ENCODE measurements at places on chromosomes 2 and 18.
A peak's percentile ranks its signal among the peaks of the same experiment; 100 is the strongest.

- DNase-seq = no peak
These were observed 21.1 kb downstream of the HDAC4 start for GRCh38 chr2:239379641-239380170.

DNA sequence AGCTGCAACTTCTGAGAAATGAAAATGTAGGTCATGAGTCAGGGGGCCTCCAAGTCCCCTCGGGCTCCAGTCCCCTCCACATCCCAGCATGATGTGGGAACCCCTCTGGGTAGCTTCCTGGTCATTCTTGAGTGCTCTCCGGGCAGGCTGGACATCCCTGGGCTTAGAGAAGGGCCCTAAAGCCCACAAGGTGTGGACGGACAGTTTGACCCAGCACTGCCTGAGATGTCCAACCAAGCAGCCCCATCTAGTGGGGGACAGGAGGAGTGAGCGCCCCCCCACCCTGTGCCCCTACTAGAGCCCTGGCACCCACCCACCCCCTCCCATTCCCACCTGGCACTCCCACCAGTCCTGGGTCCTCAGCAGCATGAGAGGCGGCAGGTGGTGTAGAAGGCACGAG lies 46.0 kb downstream of the CYP27C1 start:
- no peak for DNase-seq

GRCh38 chr2:120052597-120052996 lies 39.7 kb downstream of the EPB41L5 start:
- no peak for DNase-seq

DNA sequence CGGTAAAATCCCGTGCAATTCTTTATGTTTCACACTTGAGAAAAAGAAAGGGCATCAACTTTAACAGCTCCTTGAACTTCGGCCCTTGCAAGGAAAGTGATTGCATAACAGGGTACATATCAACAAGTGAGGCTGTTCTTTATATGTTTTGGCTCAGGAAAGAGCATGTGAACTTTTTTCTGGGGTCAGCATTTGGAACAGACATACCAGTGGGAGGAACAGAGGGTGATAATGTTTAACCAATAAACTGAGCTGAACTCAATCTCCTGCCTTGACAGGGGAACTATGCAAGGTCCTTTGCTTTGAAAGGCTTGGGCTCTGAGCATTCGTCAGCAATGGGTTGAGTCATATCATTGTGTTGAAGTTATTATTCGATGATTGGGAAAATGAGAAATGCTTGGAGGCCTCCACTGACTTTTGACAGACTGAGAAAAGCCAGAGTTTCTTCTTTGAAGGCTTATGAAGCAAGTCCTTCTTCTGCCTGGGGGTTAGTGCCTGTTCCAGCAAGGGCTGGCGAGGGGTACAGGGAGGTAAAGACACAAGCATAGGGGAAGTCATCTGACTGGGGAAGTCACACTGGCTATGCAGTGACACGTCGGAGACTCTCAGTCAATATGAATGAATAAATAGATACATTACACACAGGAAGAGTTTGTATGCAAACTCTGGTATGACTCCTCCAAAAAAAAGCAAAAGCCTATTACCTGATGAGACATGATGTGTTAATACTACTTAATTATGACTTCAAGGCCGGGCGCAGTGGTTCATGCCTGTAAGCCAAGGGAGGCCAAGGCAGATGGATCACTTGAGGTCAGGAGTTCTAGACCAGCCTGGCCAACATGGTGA lies 57.2 kb downstream of the CYB5A start:
- DNase-seq = no peak

GRCh38 chr18:64419156-64419555 lies 270.3 kb upstream of the LINC00305 start:
- no peak for DNase-seq

DNA sequence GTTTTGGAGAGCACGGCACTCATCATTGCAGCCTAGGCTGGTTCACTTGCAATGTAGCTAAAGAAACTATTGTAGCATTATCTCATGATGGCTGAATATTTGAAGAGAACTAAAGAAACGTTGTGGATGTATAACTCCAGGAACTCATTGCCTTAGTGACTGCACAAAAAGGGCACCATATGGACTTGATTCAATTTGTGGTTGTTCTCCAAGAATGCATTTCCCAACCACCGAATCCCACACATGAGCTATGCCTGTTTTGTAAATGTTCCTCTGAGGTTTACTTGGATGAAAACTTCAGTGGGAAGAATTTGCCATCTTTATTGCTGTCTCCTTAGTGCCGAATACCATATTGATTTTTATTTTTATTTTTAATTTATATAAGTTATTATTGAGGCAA lies 43.5 kb downstream of the DOK6 start:
- no peak for DNase-seq

- DNase-seq = no peak
These were observed 13.3 kb downstream of the ST3GAL5 start for GRCh38 chr2:85875350-85876050.

GRCh38 chr2:213171147-213171546 lies 19.7 kb upstream of the IKZF2 start:
- no peak for DNase-seq

GRCh38 chr18:48007955-48008701 lies 77.7 kb upstream of the SMAD2 start:
- peak; percentile 40 for DNase-seq

DNA sequence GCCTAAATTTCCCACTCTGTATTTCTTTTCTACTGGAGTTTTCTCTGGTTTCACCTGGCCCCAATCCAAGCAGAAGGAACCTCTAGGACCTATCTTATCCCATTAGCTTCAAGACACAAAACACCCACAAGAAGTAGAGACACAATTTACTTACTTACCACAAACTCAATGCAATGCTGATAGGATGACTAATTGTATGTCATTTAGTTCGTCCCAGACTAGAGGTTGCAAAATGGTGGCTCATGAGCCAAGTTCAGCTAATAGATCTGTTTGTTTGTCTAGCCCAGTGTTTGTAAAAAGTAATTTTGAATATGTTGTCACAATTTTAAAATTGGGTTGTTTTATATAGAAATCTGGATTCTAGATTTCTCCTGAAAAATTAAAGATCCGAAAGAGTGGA lies 34.7 kb upstream of the ZSWIM2 start:
- no peak for DNase-seq

GRCh38 chr18:79814373-79814772 lies 16.6 kb downstream of the KCNG2 start:
- no peak for DNase-seq

GRCh38 chr2:219280651-219281050 lies 1.5 kb downstream of the DNAJB2 start:
- DNase-seq = no peak

GRCh38 chr2:224997802-224998201 lies 44.5 kb downstream of the DOCK10 start:
- no peak for DNase-seq

GRCh38 chr2:50449306-50449705 lies 582.6 kb downstream of the NRXN1 start:
- DNase-seq = no peak

DNA sequence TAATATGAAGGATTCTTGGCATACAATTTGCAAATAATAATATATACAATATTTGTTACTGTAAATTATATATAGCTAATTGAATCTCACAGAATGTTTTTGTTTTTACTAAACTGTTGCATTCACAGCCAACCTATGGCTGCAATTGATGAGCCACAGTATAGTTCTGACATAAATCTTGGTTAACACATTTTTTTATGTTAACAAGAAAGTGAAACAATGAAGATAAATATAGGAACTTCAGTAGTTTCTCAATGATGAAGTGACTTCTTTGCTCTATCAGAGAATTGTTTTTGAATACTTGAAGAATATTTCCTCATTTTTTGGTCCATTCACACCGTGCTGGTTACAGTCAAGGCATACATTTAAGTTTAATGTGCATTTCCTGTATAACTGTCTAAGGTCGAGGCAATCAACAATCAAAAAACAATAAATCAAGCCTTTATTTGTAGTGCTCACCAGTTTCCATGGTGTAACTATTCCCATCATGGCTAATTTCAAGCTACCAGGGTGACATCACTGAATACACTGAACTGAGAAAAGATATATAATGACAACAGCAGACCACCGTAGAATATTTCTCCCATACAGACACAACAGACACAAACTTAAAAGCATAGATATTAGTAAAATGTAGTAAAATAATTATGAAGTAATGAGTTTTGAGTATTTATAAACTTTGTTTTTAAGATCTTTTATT lies 12.9 kb upstream of the ETAA1 start:
- DNase-seq = no peak

DNA sequence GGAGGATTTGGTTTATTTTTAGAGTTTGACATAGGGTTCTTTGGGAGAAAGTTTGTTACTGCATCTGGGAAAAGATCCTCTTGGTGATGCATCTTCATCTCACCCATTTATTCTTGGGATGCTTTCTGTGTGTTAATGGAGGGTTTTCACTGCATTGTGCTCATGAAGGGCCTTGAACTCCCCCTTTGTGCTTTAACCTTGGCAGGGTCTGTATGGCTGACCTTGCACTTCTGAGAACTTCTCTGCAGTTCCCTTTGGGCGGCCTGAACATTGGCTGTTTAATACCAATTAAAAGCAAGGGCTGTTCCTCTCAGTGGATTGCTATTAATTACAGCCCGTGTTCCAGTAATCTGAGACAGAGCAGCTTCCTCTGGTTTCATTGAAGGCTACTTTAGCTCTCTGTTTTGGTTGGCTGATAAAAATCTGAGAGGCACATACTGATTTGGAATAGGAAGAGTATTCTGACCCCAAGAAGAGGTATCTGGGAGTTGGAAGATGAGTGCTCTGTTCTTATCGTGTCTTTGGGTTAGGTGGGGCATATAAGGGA lies 37.5 kb downstream of the FMNL2 start:
- no peak for DNase-seq

DNA sequence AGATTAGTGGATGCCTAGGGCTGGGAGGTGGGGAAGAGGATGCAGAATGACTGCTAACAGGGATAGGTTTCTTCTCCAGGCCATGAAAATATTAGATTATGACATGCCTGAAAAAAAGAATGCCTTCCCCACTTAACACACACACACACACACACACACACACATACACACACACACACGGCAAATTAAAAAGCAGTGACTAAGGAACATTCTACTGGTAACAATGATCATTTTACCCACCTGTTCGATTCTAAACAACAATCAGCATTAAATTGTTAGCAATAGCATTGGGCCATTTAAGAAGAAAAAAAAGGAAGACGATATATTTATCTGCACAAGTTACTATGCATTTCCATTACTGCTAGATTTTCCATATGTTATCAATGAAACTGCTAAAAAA lies 10.8 kb downstream of the CACNB4 start:
- DNase-seq = no peak

DNA sequence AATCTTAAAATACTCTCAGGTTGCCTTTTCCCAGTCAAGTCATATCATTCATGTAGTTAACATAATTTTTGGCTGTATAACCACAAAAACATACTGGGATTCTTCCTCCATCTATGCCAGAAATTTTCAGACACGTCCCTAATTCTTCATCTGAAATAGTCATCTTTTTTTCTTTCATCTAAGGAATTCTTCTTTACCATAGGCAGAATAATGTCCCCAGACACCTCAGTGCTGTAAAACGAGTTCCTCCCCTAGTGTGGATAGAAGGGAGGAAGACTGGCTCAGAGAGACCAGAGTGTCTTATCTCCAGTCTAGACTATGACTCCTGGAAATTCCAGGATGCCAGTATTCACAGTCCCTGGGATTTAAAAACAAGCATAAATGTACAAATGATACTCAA lies 127.8 kb downstream of the MREG start:
- DNase-seq = no peak

DNA sequence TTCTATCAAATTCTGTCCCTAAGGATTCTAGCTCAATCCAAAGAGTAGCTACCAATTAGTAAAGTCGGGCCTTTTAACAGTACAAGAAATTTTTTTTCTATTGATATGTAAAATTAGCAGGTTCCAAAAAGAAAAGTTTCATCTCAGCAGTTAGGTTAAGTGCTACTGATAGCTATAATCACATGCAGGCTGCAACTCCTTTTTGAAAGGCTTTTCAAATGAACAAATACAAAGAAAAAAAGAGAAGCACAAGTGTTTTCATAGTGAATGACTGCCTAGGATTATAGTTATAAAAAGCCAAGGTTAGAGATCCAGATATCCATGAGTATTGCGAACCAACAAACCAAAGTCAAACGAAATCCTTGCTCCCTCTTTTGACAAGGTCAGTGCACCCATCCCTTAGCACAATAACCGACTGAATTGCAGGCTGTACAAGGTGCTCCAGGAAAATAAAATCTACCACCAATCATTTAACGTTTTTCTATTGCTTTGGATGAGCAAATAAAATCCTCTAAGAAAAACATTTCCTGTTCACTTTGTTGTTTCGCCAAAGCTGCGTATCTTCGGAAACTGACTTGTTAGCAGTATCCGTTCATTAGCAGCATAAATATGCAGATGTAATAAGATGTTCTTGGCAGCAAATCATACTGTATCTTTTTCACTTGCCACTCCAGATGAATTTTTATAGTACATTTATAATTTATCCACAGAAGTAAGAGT lies 100.2 kb downstream of the SRBD1 start:
- no peak for DNase-seq

DNA sequence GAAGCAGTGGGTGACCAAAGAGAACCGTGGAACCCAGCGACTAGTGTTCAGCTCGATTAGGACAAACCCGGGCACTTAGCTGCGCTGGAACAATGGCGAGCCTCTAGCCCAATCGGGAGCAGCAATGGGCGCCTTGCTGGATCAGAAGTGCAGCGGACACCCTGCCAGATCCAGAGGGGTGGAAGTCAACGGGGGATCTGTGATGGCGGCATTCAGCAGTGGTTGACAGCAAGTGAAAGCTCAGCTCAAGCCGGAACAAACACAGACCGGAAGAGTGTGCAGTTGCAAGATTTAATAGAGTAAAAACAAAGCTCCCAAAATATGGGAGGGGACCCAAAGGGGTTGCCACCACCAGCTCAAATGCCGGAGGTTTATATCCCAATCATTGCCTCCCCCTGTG lies 478.7 kb upstream of the REG3G start:
- no peak for DNase-seq

DNA sequence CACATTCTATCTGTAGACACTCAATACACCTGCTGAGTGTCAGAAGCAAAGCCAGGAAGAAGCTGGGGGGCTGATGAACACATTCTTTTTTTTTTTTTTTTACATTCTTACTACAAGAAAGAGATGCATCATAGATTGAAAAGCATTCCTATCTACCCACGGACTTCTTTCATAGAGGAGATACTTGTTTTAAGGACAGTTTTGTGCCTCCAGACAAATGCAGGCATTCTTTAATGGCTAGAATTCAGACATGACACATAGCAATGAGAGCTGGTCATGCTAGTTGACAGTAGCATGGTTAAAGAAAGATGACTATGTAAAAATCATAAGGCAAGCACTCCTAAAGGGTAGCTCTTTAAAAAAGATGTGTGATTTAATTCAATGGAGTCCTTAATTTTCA lies 110.2 kb downstream of the EPHA4 start:
- no peak for DNase-seq

DNA sequence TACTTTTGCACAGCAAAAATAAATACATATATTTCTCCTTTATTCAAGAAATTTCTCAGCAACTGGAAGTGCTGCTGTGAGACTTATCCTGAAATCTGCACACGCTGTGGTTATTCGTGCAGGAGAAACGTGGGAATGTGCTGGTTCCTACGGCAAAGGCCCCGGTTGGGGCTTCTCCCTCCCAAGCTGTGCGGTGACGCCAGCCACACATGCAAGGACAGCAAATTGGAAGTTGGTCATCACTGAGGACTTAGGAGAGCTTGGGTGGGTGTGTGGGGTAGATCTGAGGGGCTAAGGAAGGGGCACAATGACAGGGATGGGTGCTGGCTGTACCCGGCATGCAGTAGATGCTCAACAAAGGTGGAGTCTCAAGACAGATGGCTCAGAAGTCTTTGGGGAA lies 16.5 kb upstream of the MTCL1 start:
- no peak for DNase-seq

GRCh38 chr2:25816249-25816648 lies 62.0 kb downstream of the ASXL2 start:
- DNase-seq = no peak

GRCh38 chr18:42620657-42621056 lies 494.8 kb downstream of the RIT2 start:
- no peak for DNase-seq
